ENCODE measurements at places on chromosomes 5 and 9.
A peak's percentile ranks its signal among the peaks of the same experiment; 100 is the strongest.

DNA sequence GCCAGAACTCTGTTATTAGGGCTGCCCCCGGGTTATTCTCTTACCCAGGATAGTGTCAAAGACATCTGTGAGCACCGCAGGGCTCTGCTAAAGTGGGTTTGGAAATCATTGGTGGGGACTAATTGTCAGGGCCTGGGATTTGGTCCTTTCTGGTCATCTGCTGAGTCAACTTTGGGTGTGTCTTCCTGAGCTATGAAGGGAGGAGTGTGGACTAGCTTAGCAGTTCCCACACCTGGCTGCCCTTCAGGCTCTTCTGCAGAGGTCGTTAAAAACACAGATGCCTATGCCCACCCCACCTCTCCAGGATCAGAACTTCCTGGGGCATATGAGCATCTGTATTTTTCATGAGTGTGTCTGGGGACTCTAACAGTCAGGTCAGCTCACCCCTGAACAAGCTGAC, 352.2 kb downstream of the SLIT3 start:
- DNase-seq = no peak

GRCh38 chr5:178094345-178094744, 19.0 kb upstream of the N4BP3 start:
- no peak for DNase-seq

DNA sequence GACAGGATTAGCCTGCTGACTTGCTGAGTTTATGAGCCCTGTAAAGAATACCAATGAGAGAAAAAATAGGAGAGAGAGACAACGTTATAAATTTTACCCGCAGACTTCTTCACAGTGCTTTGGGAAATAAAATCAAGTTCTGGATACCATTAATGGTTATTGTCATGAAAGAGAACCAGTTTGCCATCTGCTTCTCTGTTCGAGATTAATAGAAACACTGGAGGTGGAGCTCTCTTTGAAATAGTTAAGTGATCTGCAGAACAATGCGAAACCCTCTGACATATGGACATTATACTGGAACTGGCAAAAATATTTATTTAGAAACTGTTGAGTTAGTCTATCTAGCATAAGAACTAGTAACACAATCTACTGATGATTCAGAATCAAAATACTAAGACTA, 500.7 kb downstream of the CDH12 start:
- DNase-seq = no peak

DNA sequence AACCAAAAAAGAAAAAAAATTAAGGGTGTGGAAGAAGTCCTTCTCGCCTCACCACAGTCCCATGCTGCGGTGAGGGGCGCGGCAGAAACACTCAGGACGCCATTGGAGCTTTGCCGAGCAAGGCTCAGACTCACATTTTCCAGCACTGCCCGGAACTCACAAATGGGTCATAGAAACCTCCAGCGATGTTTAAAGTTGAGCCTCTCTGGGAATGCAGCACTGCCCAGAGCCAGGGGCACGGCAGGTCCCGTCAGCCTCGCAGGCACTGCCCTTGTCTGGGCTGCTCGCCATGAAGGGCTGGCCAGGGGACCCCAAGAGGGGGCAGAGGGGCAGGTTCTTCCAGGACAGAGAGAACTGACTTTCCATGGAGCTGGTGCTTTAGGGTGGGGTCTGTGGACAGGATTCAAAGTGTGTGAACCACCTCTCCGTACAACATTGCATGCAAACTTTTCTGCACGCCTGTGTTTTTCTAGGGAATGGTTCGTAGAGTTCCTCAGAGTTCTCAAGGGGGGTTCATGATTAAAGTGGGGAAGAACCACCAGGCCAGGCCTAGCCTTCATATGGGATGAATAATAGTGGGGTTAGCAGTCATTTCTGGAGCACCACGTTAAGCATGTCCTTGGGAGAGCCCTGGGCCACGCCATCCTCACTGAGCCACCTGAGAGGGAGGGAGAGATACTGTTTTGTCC, 38.4 kb downstream of the PRRX2 start:
- no peak for DNase-seq

DNA sequence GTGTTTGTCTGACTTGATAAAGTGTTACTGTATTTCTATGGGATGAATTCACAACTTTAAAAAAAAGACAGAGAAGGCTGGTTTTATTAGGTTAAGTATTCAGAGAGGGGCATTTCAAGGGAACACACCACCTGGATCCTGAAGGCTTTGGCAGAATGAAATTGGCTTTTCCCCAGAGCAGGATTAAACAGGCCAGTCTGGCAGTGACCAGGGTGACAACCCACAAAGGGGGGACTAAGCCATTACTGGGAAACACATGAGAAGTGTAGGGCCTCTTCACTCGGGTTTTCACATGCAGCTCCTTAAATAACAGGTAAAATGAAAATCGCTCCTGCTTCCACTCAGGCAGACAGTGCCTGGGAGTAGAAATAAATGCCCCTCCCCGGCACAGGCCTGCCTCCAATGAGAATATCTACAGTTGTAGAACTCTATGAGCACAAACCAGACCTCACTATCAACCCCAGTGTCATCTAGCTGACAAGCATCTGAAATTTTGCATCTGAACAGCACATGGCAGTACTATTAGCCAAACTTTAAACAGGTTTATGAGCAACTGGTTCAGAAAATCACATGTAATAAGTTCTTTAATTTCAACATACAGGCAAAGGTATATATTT, 85.8 kb downstream of the LHFPL2 start:
- DNase-seq = peak; percentile 47

- no peak for DNase-seq
Measured at GRCh38 chr5:17991775-17992174, 357.5 kb downstream of the TAF11L14 start.

GRCh38 chr5:18152671-18153070, 518.4 kb downstream of the TAF11L14 start:
- no peak for DNase-seq

- no peak for DNase-seq
Measured at GRCh38 chr9:31389075-31389474, 995.4 kb upstream of the ACO1 start.

- no peak for DNase-seq
Measured at GRCh38 chr5:15366676-15367391, 133.1 kb upstream of the FBXL7 start.

DNA sequence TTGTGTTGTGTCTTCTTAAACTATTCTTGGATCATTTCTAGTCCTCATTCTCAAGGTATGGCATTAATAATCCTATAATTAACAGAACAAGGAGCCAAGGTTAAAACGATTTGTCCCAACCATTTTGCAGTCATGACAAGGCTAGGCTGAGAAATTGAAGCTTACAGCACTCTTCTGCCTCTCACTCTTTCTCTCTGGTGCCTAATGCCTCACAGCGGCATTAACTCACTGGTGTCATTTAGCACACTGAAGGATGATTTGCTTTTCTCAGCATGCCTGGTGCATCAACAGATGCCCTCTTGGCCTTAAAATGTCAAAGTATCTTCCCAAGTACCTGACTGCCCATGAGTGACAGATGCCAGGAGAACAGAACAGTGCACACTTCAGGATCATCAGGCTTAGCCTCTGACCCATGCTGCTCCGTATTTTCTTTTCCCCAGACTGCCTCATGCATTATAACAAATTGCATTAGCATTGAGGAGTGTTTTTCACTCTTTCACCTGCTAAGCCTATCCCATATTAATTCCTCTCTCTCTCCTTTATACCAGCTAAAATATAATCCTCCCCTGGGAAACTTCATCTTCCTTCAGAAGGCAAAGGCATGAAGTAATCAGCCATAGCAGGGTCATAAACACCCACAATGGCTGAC, 61.1 kb upstream of the SV2C start:
- no peak for DNase-seq

GRCh38 chr9:114375386-114376175, 12.2 kb downstream of the AKNA start:
- DNase-seq = no peak

DNA sequence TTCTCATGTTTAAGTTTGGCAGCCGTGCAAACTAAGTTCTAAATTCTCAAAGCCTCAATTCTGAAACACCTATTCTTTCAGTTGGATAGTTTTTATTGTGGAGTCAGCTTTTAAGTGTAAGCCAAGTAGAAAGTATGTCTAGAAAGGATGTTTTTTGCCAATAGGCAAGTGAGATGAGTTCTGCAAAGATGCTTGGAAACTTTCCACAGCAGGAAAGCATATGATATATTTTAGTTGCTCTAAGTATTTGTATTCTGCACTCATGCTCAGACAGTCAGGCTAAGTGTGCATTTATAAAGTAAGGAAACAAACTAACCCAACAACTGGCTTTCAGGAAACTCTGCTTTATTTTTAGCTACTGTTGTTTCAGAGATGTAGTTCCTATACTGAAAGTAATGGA, 67.3 kb upstream of the CDH18 start:
- DNase-seq = no peak

- no peak for DNase-seq
Measured at GRCh38 chr5:132079081-132079480, 5.5 kb downstream of the CSF2 start.

- DNase-seq = no peak
Measured at GRCh38 chr5:100790951-100791350, 112.1 kb downstream of the ST8SIA4 start.

- DNase-seq = no peak
Measured at GRCh38 chr9:98745470-98745869, 36.7 kb upstream of the GABBR2 start.

DNA sequence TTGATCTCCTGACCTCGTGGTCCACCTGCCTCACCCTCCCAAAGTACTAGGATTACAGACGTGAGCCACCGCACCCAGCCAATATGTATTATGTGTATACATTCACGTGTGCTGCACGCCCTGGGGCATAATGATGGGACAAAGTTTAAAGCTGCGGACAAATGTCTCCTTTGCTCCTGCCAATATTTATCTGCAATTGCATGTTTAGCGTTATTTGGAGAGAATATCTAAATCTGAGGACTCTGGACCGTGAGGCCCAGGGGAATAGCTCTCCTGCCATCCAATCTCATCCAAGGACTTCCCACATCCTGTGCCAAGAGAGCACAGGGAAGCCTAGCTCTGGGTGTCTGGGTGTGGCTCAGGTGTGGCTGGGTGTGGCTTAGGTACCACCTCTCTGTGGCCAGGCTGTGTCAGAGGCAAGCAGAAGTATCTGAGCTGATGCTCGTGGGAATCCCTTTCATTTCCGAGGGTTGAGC, 6.9 kb upstream of the BOD1 start:
- no peak for DNase-seq

GRCh38 chr5:109413458-109413857, 3.7 kb upstream of the PJA2 start:
- no peak for DNase-seq

GRCh38 chr9:131404581-131404980, 10.7 kb downstream of the PRRC2B start:
- DNase-seq = no peak

- DNase-seq = no peak
Measured at GRCh38 chr9:16291921-16292320, 578.5 kb downstream of the BNC2 start.

DNA sequence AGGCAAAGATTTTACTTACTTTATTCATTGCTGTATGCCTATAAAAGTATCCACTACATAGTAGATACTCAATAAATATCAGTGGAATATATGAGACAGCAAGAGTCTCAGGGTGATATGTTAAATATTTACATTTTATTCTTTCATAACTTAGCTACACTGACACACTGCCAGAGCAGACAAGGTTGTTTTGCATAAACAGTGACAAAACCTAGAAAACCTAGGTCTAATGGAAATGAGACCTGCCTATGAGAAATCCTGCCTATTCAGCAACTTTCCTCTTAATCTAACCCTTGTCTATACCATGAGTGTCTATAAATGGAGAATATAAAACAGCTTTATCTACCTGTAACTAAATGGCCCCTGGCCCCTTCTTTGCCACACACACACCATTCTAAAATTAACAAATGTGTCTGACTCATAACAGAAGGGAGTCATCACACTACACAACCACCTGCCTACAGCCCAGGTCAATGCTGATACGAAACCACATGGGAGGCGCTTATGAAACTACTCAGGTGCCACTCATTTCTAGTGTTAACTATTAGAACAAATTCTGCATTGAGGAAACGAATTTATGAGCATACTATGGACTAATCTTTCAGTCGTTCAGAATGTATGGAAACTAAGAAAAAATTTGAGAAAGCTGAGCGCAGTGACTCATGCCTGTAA, 60.3 kb downstream of the UBAP2 start:
- DNase-seq = no peak

DNA sequence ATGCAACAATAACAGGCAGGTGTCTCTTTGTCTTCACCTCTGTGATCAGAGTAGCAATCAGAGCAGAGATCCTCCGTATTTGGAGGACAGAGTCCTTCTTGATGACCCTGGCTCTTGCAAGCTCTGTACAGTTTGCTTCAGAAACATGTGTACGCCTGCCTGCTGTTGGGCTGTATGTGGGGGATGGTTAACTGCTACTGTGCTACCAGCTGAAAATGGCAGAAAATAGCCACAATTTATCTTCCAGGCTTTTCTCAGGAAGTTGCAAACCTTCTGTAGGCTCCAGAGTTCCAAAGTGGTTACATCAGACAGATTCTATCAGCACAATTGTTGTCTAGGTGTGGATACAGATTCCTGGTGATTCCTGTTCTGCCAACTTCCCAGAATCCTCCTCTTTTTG, 35.5 kb downstream of the DDX46 start:
- DNase-seq = no peak

DNA sequence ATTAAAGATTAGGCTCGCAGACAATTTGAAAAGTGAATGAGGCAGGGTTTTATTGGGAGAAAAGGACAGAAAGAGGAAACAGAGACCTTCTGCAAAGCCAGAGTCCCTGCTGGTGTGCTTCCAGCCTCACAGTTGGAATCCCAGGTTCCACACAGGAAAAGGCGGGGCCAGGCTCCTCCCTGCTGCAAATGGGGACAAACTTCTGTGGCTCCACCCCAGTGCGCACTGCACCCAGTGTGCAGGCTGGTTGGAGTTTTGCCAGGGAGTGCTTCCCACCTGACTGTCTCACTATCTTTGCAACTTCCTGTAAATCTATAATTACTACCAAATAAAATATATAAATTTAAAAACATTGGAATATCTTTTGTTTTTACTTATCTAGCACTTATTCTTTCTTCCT, 386.0 kb upstream of the GRIN3A start:
- DNase-seq = peak; percentile 8

- DNase-seq = no peak
Measured at GRCh38 chr5:17802256-17802655, 168.0 kb downstream of the TAF11L14 start.

GRCh38 chr5:118806571-118806970, 181.8 kb downstream of the DTWD2 start:
- DNase-seq = no peak

DNA sequence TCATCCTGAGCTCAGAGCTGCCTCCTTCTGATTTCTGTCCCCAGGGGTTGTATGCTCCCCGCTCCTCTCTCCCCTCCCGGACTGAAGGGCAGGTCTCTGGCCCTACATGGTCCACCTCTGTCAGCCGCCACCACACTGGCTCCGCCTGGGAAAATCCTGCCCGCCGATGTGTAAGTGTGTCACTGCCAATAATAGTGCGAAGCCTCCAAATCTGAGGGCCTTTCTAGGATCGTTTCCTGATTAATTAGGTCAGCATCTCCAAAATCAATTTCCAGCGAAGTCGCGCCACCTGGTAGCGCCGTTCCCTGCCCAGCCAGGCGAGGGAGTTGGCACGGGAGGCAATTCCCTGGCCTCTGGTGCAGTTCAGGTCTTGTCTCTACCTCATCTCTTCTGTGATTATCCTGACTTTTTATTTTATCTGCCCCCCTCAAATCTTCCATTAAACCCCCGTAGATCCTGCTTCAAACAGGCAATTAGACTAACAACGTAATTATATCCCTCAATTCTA, 73.5 kb downstream of the ZNF618 start:
- DNase-seq = no peak
